Activated CD4-positive, alpha-beta memory T cell treated with anti-CD3 and anti-CD28 coated beads, Interleukin-2, amount 10 ng/mL, durations not matched to agents 7 days and 5 days (primary cell): ENCODE measurements at places on chromosomes 12 and 14.

- H3K27ac ChIP-seq, result no peak overlapping the region
- no peak for DNase-seq
- no peak overlapping the region for H3K4me3 ChIP-seq
- H3K27me3 ChIP-seq, result no peaks in the 10 kb centered on the region
- no peaks in the 10 kb centered on the region for H3K4me1 ChIP-seq
Measured at GRCh38 chr12:118503476-118503875, 127.1 kb downstream of the SUDS3 start.

DNA sequence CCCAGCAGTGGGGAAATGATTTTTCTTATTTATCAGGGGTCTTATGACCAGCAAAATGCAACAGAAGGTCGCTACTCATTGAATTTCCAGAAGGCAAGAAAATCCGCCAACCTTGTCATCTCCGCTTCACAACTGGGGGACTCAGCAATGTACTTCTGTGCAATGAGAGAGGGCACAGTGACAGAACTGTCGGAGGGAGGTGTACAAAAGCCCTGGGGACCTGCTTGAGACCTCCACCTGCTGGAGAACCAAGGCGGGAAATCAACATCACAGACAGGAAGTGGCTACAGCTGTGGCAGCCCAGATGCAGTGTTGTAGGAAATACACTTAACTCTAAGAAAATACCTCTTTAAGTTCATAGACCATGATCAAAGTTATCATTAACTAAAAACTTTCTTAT is 250.9 kb upstream of the OR4E1 start:
- peak; percentile 74 for DNase-seq
- peaks cover 44% of the 10 kb centered on the region for H3K4me1 ChIP-seq
- H3K27me3 ChIP-seq, result no peaks in the 10 kb centered on the region
- peak overlapping the region; percentile 46 for H3K4me3 ChIP-seq
- peak overlapping the region; percentile 88 for H3K27ac ChIP-seq

- H3K36me3 ChIP-seq, result no peaks in the 10 kb centered on the region
- no peak overlapping the region for H3K27ac ChIP-seq
- H3K27me3 ChIP-seq, result no peaks in the 10 kb centered on the region
- no peak for DNase-seq
- H3K4me1 ChIP-seq, result no peaks in the 10 kb centered on the region
- H3K4me3 ChIP-seq, result no peak overlapping the region
Measured at GRCh38 chr12:131116468-131117117, 162.9 kb downstream of the ADGRD1 start.

DNA sequence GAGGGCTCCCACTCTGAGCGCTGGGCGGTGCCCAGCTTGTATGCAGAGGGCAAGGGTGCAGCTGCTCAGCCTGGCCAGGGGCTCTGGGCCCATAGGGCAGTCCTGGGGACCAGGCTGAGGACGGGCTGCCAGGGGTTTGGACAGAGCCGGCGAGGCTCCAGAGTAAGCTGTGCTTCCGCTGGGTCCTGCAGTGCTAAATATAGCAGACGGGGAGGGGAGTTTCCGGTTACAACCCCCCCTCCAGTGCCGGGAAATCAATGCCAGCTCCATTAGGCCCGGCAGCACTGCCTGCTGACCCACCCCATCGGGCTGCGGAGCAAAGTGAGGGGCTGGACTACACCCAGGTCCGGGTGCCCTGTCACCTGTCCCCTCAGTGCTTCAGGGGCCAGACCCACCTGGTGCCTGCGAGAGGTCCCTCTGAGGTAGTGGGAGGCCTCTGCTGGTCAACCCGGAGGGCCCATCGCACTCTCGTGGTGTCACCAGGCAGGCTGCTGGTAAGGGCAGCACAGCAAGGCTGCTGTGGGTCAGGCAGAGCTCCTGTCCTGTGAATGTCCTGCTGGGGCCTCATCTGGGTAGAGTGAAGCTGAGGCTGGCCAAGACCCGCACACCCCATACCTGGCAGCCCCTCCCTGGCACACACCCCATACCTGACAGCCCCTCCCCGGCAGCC is 2.6 kb upstream of the JAG2 start:
- DNase-seq, result no peak
- H3K36me3 ChIP-seq, result no peaks in the 10 kb centered on the region
- H3K27ac ChIP-seq, result no peak overlapping the region
- H3K4me3 ChIP-seq, result no peak overlapping the region
- peaks cover 22% of the 10 kb centered on the region for H3K27me3 ChIP-seq

- H3K4me1 ChIP-seq, result peaks cover 23% of the 10 kb centered on the region
- no peak overlapping the region for H3K4me3 ChIP-seq
- no peaks in the 10 kb centered on the region for H3K36me3 ChIP-seq
- DNase-seq, result no peak
- H3K27me3 ChIP-seq, result peaks cover 71% of the 10 kb centered on the region
- no peak overlapping the region for H3K27ac ChIP-seq
Measured at GRCh38 chr12:54019091-54019811, 9.0 kb upstream of the HOXC6 start.

DNA sequence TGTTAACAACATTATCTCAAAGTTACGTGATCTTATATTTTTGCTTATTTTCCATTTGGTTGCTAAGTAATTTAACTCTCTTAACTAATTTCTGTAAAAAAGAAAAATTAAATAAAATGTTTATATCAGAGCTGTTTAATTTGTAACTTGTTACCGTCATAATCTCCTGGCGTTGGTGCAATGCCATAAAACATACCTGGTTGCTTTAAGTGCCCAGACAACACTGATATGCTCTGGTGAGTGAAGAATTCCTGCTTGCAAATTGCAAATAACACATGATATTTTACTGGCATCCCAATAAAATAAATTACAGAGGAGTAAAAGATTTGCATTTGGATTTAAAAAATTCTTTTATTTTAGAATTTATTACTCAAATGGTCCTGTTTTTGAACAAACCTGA is 640.1 kb upstream of the MIS18BP1 start:
- no peaks in the 10 kb centered on the region for H3K4me1 ChIP-seq
- H3K36me3 ChIP-seq, result no peaks in the 10 kb centered on the region
- H3K4me3 ChIP-seq, result no peak overlapping the region
- no peaks in the 10 kb centered on the region for H3K27me3 ChIP-seq
- H3K27ac ChIP-seq, result no peak overlapping the region
- DNase-seq, result no peak
